Activated CD4-positive, alpha-beta T cell treated with anti-CD3 and anti-CD28 coated beads for 36 hours (primary cell): ENCODE measurements at places on chromosomes 7 and 10. TPM values are rescaled to one million over a fixed set of nuclear protein-coding genes. Genes with fewer than 3 reads are reported as not detected.

DNA sequence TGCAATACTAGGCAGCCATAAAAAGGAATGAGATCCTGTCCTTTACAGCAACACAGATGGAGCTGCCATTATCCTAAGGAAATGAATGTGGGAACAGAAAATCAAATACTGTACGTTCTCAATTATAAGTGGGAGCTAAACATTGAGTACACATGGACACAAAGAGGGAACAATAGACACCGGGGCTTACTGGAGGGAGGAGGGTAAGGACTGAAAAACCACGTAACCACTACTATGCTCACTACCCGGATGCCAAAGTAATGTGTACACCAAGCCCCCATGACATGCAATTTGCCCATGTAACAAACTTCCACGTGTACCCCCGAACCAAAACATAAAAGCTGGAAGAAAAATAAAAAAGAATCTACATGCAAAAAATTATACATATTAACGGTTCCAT lies 587.0 kb downstream of the PARD3 start:
- no peaks in the 10 kb centered on the region for H3K36me3 ChIP-seq
- H3K4me1 ChIP-seq: no peaks in the 10 kb centered on the region
- H3K27me3 ChIP-seq: peaks cover 2% of the 10 kb centered on the region
- DNase-seq: no peak
- no peak overlapping the region for H3K4me3 ChIP-seq

HTRA1 gene
- total RNA-seq: not detected

DNA sequence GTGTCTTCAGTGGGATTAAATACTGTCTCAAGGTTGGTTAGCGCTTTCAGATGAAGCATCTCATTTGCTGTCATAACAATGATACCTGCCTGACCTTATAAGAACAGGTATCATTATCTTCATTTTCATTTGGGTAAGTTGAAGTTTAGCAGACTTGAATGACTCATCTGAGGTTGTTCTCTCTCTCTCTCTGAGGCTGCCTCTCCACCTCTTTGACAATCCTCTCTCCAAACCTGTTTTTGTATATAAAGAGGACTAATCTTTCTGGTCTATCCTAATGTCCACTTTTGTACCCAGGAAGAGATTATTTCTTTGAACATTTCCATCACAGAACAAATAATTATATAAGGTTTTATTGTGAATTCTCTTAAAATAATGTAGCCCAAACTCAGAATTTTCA lies 291.4 kb downstream of the KLF6 start:
- DNase-seq: no peak
- no peak overlapping the region for H3K4me3 ChIP-seq
- H3K4me1 ChIP-seq: no peaks in the 10 kb centered on the region
- no peaks in the 10 kb centered on the region for H3K36me3 ChIP-seq
- no peak overlapping the region for H3K27ac ChIP-seq

DNA sequence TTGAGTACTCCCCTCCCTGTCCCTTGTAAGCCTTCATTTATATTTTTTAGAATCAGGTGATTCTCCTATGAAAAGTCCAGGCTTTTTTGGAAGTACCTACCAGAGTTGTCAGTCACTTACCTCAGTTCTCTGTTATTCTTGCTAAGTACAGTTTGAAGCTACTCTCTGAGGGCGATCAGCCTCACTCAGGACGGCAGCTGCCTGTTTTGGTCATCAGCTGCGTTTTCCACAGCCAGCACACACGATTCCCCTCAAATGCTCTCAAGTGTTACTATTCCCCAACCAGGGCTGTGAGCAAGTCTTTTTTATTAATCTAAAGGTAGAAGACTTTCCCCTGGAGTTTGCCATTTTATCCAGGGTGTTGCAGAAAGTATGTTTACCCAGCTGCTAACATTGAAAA lies 328.6 kb downstream of the SUGCT start:
- H3K4me1 ChIP-seq: no peaks in the 10 kb centered on the region
- H3K27me3 ChIP-seq: no peaks in the 10 kb centered on the region
- no peaks in the 10 kb centered on the region for H3K36me3 ChIP-seq
- DNase-seq: no peak

GRCh38 chr10:5963591-5963990 lies 13.8 kb downstream of the IL15RA start:
- H3K4me3 ChIP-seq: no peak overlapping the region
- H3K27ac ChIP-seq: no peak overlapping the region
- peaks cover 36% of the 10 kb centered on the region for H3K36me3 ChIP-seq
- no peak for DNase-seq
- no peaks in the 10 kb centered on the region for H3K4me1 ChIP-seq

DNA sequence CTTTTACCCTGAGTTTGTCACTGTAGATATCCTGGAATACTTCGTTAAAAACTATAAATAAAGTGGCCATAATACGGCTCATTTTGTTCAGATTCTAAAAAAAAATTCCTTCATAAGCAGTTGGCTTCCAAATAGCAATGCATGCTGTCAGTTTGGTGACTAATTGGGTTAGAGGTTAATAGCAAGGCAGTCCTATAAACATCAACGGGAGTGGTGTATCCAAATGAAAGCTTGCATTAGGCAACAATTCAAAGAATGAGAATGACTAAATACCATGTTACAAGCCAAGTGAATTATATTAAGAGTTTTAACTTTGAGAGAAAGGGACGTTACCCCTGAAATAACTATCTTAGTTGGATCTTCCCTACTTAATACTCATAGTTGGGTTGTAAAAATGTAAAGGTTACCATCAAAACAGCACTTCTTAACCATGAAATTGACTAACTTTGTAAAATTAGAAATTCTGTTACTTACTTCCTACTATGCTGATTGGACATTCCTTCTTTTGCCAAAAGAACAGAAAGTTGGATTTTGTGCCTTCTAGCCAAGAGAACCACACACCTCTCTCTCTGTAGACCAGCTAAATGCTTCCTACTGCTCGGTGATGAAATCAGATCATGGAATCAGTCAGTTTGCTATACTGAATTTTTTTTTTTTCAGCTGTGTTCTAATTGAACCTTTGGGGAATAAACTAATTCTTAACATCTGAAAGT lies 98.0 kb downstream of the KAT6B start:
- no peak for DNase-seq
- no peaks in the 10 kb centered on the region for H3K27me3 ChIP-seq
- H3K4me1 ChIP-seq: peaks cover 47% of the 10 kb centered on the region
- H3K27ac ChIP-seq: no peak overlapping the region

DNA sequence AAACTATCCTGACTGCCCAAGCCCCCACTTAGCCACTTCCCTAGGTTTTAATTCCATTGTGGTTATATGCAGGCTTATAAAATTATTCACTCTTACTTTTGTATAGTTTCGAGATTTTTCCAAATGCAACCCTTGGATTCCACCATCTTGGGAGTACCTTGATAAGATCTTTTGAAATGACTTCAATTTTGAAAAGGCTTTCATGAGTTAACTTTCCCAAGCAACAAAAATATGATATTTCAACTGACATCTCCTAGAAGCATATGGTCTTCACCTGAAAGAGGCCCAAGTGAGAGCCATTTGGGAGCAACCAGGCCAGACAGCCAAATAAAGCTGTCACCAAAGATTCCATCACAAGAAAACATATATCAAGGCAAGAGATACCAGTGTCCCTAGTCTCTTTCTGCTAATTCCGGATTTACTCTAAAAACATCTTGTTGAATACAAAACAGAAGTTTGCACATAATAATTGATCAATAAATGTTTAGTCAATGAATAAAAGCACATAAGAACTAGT lies 1.7 kb upstream of the ST8SIA6 start:
- DNase-seq: no peak
- no peak overlapping the region for H3K27ac ChIP-seq
- H3K36me3 ChIP-seq: no peaks in the 10 kb centered on the region
- peaks cover 36% of the 10 kb centered on the region for H3K27me3 ChIP-seq
- H3K4me1 ChIP-seq: peaks cover 16% of the 10 kb centered on the region
- H3K4me3 ChIP-seq: no peak overlapping the region

DNA sequence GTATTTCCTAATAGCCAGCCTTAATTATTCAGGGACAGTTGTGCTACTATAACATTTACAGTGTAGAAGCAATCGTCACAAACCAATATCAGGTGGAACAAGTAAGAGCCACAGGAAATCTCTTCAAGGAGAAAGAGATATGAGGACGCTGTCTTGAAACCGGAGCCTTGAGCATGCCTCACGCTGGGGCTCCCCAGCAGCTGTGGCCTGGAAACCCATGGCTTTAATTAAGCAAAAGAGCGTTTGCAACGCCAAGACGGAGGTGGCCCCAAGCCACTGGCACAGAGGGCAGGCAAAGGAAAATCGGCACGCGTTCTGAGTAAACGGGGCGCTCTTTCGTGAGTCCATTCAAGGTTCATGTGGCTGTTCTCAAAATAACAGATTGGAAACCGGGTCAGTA lies 84.4 kb downstream of the C10orf90 start:
- H3K27me3 ChIP-seq: peaks cover 4% of the 10 kb centered on the region
- DNase-seq: no peak
- H3K4me1 ChIP-seq: no peaks in the 10 kb centered on the region
- no peaks in the 10 kb centered on the region for H3K36me3 ChIP-seq

JAZF1 gene
- 5.2 TPM for total RNA-seq

DNA sequence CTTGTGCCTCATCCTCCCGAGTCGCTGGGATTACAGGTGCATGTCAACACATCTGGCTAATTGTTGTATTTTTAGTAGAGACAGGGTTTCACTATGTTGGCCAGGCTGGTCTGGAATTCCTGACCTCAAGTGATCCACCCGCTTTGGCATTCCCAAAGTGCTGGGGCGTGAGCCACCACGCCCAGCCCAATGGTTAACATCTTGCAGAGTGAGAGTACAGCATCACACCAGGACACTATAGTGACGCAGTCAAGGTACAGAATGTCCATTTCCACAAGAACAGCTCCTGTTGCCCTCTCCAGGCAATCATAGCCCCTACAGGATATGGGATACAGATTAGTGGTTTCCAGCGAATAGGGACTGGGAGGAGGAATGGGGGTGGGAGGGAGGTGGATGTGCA lies 34.0 kb downstream of the MYO1G start:
- no peak for DNase-seq
- peaks cover 2% of the 10 kb centered on the region for H3K27me3 ChIP-seq
- H3K27ac ChIP-seq: no peak overlapping the region

ZNF33A gene
- 18.7 TPM for total RNA-seq

NPFFR1 gene
- total RNA-seq: not detected

GRCh38 chr10:121352231-121352855 lies 245.9 kb downstream of the FGFR2 start:
- no peak for DNase-seq
- H3K36me3 ChIP-seq: no peaks in the 10 kb centered on the region
- no peaks in the 10 kb centered on the region for H3K4me1 ChIP-seq
- no peaks in the 10 kb centered on the region for H3K27me3 ChIP-seq
- no peak overlapping the region for H3K4me3 ChIP-seq

GRCh38 chr10:129345763-129346162 lies 121.3 kb upstream of the MGMT start:
- no peaks in the 10 kb centered on the region for H3K36me3 ChIP-seq
- H3K27ac ChIP-seq: no peak overlapping the region
- no peaks in the 10 kb centered on the region for H3K27me3 ChIP-seq
- no peak overlapping the region for H3K4me3 ChIP-seq
- H3K4me1 ChIP-seq: no peaks in the 10 kb centered on the region

GRCh38 chr7:102973096-102973802 lies 60.4 kb downstream of the LRRC17 start:
- no peaks in the 10 kb centered on the region for H3K27me3 ChIP-seq
- H3K27ac ChIP-seq: no peak overlapping the region
- H3K4me3 ChIP-seq: no peak overlapping the region
- no peaks in the 10 kb centered on the region for H3K4me1 ChIP-seq
- no peak for DNase-seq
- H3K36me3 ChIP-seq: no peaks in the 10 kb centered on the region

SH2B2 gene
- 3.2 TPM for total RNA-seq

IFIT1B gene
- not detected for total RNA-seq

- H3K4me1 ChIP-seq: no peaks in the 10 kb centered on the region
- no peak overlapping the region for H3K4me3 ChIP-seq
These were observed 73.4 kb downstream of the FAM185A start for GRCh38 chr7:102821994-102822747.

ZNF138 gene
- total RNA-seq: 12.0 TPM

DNA sequence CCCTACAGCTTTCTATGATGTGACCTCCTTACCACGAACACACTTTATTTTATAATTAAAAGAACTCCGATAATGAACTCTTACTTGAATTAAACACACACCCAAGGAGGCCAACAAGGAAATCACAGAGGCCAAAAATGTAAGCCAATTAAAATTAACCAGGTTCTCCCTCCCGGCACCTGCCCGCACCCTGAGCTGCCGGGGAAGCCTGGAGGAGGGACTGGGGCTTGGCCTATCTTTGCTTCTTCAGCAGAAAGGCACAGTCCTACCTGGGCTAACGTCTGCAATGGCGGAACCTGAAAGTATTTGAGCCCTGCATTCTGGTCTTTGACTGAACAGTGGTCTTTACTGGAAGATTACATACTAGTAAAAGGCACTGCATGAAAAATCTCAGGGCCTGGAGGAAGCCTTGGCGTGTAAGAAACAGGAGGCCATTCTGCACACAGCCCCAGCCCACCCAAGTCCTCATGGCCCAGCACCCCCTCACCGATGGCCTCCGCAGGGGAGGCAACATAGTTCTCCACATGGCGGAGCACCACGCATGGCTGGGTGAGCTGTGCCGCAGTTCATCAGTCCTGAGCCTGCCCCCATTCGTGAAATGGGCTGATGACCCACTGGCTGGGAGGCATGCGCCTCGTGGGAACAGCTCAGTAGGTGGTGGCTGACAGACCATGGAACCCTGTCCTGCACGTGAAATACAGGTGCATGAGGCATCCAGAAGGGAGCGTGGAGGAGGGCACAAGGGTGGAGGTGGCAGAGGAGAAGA lies 173.8 kb downstream of the PARD3 start:
- no peak for DNase-seq
- H3K36me3 ChIP-seq: no peaks in the 10 kb centered on the region
- H3K4me3 ChIP-seq: no peak overlapping the region
- H3K27me3 ChIP-seq: peaks cover 2% of the 10 kb centered on the region
- H3K4me1 ChIP-seq: peaks cover 13% of the 10 kb centered on the region

DNA sequence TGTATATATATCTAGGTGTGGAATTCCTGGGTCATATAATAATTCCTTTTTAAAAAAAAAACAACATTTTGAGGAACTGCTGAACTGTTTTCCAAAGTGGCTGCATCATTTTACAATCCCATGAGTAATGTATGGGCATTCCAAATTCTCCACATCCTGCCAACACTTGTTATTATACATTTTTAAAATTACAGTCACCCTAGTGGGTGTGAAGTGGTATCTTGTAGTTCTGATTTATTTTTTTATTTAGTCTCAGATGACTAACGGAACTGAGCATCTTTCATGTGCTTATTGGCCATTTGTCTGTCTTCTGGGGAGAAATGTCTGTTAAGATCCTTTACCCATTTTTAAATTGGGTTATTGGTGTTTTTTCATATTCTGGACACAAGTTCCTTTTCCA lies 12.0 kb upstream of the KLHL7 start:
- H3K4me1 ChIP-seq: no peaks in the 10 kb centered on the region
- no peak overlapping the region for H3K4me3 ChIP-seq
- H3K36me3 ChIP-seq: peaks cover 2% of the 10 kb centered on the region
- no peaks in the 10 kb centered on the region for H3K27me3 ChIP-seq
- no peak overlapping the region for H3K27ac ChIP-seq
- DNase-seq: no peak

PRLHR gene
- not detected for total RNA-seq

DNA sequence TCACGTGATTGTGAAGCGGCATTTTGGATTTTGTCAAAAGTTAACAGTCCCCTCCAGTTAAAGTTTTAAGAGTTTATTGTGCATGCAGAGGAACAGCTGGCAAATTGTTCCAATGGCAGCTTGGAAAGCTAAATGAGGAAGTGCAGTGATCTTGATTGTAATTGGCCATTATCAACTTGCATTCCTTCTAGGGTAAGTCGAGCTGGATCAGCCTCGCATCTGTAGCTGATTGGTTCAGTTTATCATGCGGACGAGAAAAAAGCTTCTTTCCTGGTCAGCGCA lies 566 bp downstream of the ZNF789 start:
- H3K4me1 ChIP-seq: peaks cover 33% of the 10 kb centered on the region
- peak; percentile 31 for DNase-seq
- peak overlapping the region; percentile 96 for H3K27ac ChIP-seq
- peaks cover 16% of the 10 kb centered on the region for H3K36me3 ChIP-seq
